ENCODE measurements at places on chromosomes 7 and 10. TPM values are rescaled to one million over a fixed set of nuclear protein-coding genes. Genes with fewer than 3 reads are reported as not detected.

GRCh38 chr10:75597773-75598440 is 166.5 kb downstream of the LRMDA start:
- H3K27ac ChIP-seq, result no peak overlapping the region
- H3K36me3 ChIP-seq, result no peaks in the 10 kb centered on the region

DNA sequence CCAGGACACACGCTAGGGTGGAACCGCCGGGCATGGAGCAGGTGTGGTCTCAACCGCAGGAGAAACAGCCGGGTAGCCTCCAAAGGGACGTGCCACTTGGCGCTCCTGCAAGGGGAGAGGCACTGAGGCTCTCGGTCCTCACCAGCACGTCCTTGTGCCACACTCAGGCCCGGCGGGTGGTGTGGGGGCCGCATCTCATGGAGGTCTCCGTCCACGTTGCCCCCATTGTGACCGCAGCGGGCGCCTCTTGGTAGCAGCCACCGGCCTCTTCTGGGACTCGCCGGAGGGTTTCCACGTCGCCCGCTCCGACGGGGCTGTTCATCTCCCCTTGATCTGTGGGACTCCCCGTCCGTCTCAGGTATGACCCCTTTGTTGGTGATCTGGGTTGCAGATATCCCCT is 49.2 kb upstream of the ELFN1 start:
- no peak for DNase-seq

- no peaks in the 10 kb centered on the region for H3K27me3 ChIP-seq
- no peak overlapping the region for H3K27ac ChIP-seq
- H3K36me3 ChIP-seq, result no peaks in the 10 kb centered on the region
- no peak for DNase-seq
- H3K4me3 ChIP-seq, result no peak overlapping the region
- no peaks in the 10 kb centered on the region for H3K4me1 ChIP-seq
Measured at GRCh38 chr7:38123494-38123893, 54.6 kb upstream of the STARD3NL start.

GJD4 gene
- polyA plus RNA-seq, result not detected

GRM3 gene
- polyA plus RNA-seq, result not detected

DNA sequence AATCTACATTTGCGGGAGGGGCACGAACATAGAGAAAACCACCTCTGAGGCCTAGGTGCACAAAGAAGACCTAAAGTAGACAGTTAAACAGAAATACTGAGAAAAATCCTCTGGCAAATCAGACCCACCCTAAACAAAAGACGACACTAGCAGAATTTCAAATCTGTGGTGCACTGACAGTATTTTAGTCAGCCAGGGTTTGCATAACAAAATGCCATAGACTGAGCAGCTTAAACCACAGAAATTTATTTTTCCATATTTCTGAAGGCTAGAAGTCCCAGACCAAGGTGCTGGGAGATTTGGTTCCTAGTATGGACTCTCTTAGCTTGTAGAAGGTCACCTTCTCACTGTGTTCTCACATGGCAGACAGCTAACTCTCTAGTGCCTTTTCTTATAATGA is 26.3 kb downstream of the IPMK start:
- no peak for DNase-seq
- H3K27ac ChIP-seq, result no peak overlapping the region
- no peak overlapping the region for H3K4me3 ChIP-seq
- H3K4me1 ChIP-seq, result no peaks in the 10 kb centered on the region
- no peaks in the 10 kb centered on the region for H3K27me3 ChIP-seq

DNA sequence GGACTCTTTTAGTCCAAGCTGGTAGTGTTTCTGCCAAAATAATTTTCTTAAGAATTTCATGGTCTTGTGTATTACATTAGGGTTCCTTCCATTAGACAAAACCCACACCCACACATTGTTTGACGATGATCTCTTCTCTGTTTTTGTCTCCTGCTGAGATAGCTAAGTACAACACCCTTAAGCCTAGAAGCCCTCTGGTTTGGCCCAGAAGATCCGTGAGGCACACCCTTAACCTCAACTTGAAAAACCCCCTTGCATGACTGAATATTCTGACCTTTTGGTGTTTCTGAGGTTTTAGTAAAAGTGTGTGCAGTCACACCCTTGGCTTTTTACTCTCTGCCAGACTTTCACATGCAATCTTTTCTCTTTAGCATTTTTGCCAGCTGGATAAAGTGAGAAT is 29.3 kb upstream of the ERCC6 start:
- H3K4me3 ChIP-seq, result no peak overlapping the region
- DNase-seq, result no peak
- H3K36me3 ChIP-seq, result no peaks in the 10 kb centered on the region
- H3K4me1 ChIP-seq, result no peaks in the 10 kb centered on the region

GRCh38 chr10:9075420-9075819 is 1020.9 kb downstream of the GATA3 start:
- no peak overlapping the region for H3K4me3 ChIP-seq
- no peaks in the 10 kb centered on the region for H3K36me3 ChIP-seq
- no peak for DNase-seq
- no peaks in the 10 kb centered on the region for H3K4me1 ChIP-seq
- H3K27ac ChIP-seq, result no peak overlapping the region

DNA sequence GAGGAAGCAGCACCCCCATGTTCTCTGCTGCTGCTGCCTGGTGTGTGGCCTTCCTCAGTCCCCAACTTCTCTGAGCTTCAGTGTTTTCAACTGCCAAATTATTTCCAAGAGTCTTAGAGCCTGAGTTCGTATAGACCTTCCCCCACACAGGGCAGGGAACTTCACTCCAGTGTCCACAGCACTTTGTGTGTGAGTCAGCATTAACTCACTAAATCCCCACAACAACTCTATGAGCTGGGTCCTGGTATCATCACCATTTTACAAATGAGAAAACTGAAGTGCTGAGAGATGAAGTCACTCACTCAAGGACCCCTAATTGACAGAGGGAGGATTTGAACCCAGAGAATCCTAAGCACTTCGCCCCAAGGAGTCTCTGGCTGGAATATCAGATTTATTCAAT is 48.3 kb downstream of the ADCYAP1R1 start:
- no peak for DNase-seq
- no peak overlapping the region for H3K27ac ChIP-seq
- no peaks in the 10 kb centered on the region for H3K36me3 ChIP-seq

- no peaks in the 10 kb centered on the region for H3K36me3 ChIP-seq
- no peak overlapping the region for H3K27ac ChIP-seq
- DNase-seq, result no peak
Measured at GRCh38 chr10:101139421-101139911, 8.4 kb downstream of the TLX1 start.

GRCh38 chr10:83678850-83679249 is 460.5 kb upstream of the GHITM start:
- no peak overlapping the region for H3K27ac ChIP-seq
- H3K4me1 ChIP-seq, result no peaks in the 10 kb centered on the region
- no peaks in the 10 kb centered on the region for H3K36me3 ChIP-seq

ANKRD61 gene
- polyA plus RNA-seq, result 0.08 TPM
